ENCODE measurements at places on chromosomes 7 and 10. TPM values are rescaled to one million over a fixed set of nuclear protein-coding genes. Genes with fewer than 3 reads are reported as not detected.

- no peak for DNase-seq
Measured at GRCh38 chr7:25675789-25676474, 447.6 kb upstream of the NPVF start.

DNA sequence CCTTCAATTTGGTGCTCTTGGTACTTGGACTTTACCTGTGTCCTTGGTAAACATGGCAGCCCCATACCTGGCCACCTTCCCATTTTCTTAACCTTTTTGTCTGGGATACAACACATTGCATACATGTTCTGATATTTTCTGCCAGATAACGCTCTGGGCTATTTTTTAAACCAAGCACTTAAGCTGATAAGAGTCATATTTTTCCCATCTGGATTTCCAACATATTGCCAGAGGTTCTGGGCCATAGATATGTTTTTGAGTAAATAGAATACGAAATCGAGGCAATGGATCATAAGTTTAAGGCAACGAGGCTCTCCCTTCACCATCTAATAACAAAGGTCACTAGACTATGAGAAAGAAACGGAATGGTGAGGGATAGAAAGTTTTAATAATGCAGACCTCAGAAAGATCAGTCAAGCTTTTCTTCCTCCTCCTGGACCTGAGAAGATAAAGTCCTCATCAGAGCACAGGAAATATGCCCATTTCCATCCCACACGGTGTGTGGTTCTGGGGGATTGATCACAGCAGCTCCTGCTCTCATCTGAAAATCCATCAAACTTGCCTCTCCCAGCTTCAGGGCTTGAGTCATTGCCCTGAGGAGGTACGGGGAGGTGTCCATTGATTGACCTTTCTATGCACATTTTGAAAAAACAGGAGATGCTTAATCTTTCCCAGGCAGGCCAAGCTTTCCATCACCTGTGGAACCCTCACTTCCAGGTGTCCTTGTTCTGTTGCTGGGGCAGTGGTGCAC lies 257.2 kb downstream of the GFRA1 start:
- no peak for DNase-seq

GRCh38 chr10:114576132-114576487 lies 82.0 kb downstream of the ABLIM1 start:
- no peak for DNase-seq

GRCh38 chr10:122232769-122233168 lies 38.3 kb upstream of the BTBD16 start:
- DNase-seq = no peak

DNA sequence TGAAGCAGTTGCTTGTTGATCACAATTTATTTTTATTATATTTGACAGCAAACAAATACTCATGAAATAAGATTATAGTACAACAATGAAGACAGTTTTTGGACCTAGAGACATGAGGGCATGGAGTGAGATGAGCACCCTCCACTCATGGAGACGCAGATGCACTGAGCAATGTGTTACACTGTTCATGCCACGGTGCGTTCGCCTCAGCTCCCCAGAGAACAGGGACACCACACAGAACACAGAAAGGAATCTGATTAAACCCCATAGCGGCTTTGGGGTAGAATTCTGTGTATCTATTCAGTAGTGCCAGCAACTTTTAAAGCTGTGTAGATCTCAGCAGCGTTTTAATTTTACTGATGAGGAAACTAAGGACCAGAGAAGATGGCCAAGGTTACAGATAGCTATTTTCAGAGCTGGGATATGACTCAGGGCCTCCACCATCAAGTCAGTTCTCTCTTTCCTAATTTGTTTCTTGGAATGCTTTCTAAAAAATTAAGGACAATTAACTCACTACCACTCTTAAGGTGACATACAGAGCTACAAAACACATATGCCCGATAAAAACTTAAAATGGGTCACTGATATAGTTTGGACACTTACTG lies 33.6 kb downstream of the FAM25A start:
- no peak for DNase-seq

DNA sequence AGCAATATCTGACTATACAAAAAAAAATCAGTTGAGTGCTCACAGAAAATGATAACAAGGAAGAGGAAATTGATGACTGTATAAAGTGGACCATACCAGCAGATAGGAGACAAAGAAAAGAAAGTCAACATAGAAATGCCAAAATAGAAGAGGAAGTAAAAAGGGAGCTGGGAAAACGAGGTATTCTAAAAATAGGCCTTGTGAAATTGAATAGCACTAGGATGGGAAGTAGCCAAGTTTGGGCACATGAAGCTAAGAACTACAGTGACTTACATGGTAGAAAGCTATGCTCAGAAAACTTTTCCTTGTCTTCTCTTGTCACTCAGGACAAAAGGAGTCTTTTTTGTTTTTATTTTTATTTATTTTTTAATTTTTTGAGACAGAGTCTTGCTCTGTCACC lies 76.2 kb upstream of the APBB1IP start:
- DNase-seq = no peak

DNA sequence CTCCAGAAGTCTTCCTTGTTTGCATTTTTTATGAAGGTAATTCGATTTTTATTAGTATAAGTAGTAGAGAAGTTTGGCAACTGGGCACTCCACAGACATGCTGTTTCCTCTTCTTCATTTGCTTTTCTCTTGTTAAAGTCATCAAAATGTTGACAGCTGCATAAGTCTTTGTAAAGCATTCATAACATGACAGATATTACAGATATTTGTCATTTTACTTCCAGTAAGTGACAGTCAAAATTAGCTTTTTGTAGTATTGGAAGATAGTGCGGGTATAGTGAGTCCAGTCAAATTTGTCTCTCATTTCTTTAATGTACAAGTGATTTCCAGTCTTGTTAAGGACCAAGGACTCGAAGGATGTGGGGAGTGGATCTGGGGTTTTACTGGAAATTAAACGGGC lies 247.1 kb downstream of the LRMDA start:
- no peak for DNase-seq

DNA sequence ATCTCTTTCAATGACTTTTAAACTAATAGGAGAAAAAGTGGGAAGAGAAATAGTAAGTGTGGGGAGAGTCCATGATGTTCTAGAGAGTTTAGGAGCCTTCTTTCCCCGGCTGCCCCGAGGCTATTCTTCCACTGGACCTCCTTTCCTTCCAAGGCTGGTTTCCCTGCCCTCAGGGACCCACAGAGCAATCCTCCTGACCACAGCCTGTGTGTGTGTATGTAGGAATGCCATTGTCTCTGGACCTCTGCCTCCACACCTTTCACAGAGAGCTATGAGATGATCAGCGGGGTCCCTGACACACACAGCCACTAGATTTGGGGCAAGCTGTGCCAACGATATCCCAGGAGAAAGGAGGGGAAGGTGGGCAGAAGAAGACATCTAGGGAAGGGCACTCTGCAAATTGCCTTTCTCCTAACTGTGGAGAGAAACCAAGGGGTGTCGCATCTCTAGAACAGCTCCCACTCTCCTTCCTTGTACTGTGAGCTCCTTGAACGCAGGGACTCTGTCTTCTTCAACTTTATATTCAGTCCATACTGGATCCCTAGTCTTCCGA lies 13.3 kb upstream of the CHCHD3 start:
- DNase-seq = no peak

- no peak for DNase-seq
Measured at GRCh38 chr7:139889186-139889871, 60.3 kb downstream of the TBXAS1 start.

- DNase-seq = no peak
Measured at GRCh38 chr7:139118805-139119485, 9.4 kb upstream of the ZC3HAV1 start.

GRCh38 chr10:48363617-48364355 lies 57.3 kb downstream of the MAPK8 start:
- DNase-seq = no peak

Gene C1GALT1
- 16.0 TPM for polyA plus RNA-seq

Gene CC2D2B
- polyA plus RNA-seq = 0.80 TPM

Gene DMBT1
- polyA plus RNA-seq = not detected
